ENCODE measurements at places on chromosomes 1 and 21.

GRCh38 chr1:167387251-167387910 lies 130.9 kb downstream of the CD247 start:
- DNase-seq: no peak

- no peak for DNase-seq
These were observed 32.4 kb downstream of the PRPF38A start for GRCh38 chr1:52436817-52437216.

GRCh38 chr1:146035048-146035423 lies 13.5 kb upstream of the HJV start:
- no peak for DNase-seq

DNA sequence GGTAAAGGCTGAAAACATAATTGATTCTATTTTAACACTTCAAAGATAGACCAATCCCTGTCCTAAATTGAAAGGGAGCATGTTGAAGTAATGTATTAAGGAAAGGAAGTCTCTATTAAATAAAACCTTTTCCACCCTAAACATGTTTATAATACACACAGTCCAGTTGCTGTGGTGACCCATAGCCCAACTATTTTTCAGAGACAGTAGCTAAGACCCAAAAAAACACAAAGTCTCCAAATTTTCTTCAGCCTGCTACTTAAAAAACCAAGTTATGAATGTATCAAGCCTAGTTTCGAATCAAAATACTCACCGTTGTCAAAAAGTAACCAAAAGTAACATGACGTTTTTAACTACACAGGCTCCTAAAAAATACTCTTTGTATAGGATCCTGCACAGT lies 1.6 kb downstream of the ELK4 start:
- no peak for DNase-seq

DNA sequence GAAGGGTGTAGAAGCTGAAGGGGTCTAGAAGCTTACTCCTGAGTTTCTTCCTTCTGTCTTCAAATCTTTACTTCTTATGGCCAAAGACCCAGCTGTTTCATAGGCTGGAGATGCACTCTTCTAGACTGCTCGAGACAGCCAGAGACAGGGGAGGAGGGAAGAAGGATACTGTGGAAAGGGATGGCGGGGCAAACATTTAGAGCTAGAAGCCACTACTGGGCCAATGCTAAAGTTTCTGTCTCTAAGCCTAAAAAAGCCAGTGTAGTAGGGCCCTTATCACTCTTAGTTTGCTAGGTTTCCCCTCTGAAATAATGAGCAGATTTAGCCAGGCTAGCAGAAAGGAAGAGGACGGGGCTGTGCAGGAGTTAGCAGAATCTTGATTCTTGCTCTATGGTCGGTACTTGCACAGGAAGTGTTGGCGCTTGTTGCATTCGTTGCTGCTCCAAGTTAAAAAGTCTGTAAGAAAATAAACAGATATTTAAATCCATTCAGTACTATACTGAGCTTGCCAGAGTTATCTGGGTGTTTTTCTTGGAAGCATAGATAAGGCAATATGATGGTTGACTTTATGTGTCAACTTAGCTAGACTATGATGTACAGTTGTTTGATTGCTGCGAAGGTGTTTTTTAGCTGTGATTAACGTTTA lies 16.9 kb downstream of the REG4 start:
- DNase-seq: no peak

DNA sequence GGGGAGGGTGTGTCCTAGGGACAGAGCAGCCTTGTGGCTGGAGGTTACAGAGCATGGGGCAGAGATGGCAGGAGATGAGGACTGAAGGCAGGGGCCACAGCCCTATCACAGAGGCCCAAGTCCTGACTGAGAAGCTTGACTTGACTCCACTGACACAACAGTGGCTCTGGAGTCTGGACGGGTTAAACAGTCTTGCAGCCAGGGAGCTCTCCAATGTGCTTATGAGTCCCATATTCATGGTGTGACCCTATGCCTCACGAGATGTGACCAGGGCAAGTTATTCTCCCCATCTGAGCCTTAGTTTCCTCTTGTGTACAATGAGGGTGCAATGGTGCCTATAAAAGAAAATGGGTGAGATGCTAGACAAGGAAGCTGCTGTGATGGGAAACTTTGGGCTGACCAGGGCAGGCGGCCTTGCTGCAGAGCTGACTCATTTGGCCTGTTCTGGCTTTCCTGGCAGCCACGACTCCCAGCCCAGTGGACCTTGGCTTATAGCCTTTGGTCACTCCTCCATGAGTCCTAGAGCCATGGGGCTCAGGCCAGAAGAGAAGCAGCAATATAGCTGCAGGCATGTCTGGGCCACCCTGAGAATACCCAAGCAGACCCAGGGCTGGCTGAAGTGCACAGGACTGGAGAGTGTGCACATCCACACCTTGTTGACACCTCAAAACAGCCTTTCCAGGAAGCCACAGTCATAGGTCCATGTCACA lies 2.8 kb upstream of the TTC22 start:
- no peak for DNase-seq

GRCh38 chr1:109356915-109357314 lies 40.8 kb downstream of the SORT1 start:
- DNase-seq: no peak

DNA sequence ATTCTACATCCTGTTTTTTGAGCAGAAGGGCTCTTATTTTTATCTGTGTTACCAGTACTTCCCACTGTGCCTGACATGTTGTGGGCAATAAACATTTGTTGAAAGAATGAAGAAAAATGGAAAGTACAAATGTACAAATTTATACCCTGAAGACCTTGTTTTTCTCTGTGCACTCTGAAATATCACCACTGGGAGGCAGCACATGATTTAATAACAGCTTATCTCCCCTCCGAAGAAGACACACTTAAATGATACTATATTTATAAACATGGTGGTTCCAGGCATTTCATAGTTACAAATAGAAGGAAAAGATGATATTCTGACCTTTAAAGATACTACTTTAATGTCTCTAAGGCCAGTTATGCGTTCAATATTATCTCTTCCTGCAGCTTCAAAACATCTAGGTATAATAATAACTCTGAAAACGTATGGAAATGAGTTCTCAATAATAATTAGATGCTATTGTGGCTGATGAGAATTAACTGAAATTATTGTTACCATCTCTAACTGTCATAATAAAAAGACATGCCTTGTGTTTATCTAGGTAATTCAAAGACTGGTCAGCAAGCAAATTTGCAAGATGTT lies 12.8 kb downstream of the DYNLT5 start:
- no peak for DNase-seq

DNA sequence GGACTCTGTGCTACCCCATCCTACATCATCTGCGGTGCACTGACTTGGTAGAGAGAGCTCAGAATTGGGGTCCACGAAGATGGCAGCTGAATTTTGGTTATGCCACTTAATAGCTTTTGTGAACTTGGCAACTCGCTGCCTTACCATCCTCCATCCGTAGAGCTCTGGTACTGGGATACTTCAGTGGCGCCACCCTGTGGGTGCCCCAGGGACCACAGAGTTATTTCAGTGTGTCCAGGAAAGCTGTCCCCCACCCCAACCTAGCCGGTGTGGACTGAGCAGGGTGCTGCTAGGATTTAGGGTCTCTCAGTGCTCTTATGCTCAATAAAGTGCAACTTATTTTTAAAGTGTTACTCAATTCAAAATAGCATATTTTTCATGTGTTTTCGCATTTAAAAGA lies 9.0 kb upstream of the USF1 start:
- no peak for DNase-seq

- no peak for DNase-seq
These were observed 89.6 kb downstream of the ZZZ3 start for GRCh38 chr1:77592906-77593305.

- no peak for DNase-seq
These were observed 3.8 kb upstream of the B3GALT2 start for GRCh38 chr1:193190096-193190744.

- DNase-seq: no peak
These were observed 178.0 kb downstream of the TOMM20 start for GRCh38 chr1:234950598-234950997.

DNA sequence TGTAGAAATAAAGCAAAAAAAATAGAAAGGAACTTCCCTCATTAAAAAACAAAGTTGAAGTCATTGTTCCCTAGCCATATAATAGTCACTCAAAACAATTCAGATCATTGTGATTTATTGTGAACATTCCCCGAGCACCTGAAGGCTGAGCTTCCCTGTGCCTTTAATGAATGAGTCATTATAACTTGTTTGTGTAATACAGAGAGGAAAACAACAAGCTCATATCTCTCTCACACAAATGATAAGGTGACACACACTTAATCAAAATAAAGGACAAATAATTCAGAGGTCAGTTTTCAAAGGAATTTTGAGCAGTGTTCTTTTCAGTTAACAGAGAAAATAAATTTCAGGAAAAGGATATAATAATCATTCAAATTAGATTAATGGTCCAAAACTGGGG lies 326.2 kb downstream of the DUSP10 start:
- no peak for DNase-seq

GRCh38 chr21:33127154-33127867 lies 57.4 kb downstream of the OLIG1 start:
- DNase-seq: peak; percentile 24

- DNase-seq: no peak
These were observed 680.3 kb downstream of the LRRIQ3 start for GRCh38 chr1:73517603-73518191.

- DNase-seq: no peak
These were observed 225.6 kb downstream of the BRINP3 start for GRCh38 chr1:190252046-190252445.

All from stimulated activated CD8-positive, alpha-beta memory T cell treated with anti-CD3 and anti-CD28 coated beads, Interleukin-15, amount 100 ng/mL, for 48 hours (primary cell).